ENCODE measurements at places on chromosomes 2 and 18.
A peak's percentile ranks its signal among the peaks of the same experiment; 100 is the strongest.

GRCh38 chr2:100140582-100140981, 1.8 kb downstream of the AFF3 start:
- DNase-seq: no peak

DNA sequence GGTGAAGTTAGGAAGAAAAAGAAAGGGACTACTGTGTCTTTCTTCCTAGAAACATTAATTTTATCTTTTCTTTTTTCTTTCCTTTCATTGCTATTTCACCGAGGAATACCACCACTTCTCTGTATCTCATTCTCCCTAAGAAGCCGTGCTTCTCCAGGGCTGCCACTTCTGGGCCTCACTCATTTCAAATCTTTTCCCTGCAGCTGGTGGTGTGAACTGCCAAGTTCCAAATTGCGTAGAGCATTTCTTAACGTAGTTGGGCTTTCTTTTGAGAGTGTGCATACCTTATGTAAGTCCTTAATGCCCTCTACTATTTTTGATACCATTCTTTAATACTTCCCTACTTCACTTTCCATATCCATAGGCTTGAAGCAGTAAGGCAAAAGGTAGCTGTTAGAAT, 66.7 kb upstream of the CYP1B1 start:
- no peak for DNase-seq

DNA sequence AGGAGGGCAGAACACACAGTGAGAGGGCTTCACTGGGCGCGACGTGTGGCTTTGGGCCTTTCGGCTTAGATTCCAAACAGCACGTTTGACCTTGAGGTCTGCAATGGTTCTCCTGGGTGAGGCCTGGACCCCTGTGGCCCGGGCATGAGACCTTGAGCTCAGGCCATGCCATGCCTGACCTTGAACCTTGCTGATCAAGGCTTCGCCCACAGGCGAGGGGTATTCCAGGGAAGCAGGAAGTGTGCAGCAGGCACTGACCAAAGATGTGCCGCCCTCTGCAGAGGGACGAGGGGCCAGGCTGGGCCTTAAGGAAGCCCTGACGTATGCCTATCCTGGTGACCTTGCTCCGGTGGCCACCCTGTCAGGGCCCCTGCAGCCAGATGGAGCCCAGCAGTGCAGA, 178.3 kb upstream of the HDAC4 start:
- no peak for DNase-seq

GRCh38 chr2:43832457-43832856, 6.2 kb downstream of the ABCG5 start:
- DNase-seq: peak; percentile 17

- no peak for DNase-seq
These were observed 68.3 kb downstream of the CD28 start for GRCh38 chr2:203774760-203775159.

DNA sequence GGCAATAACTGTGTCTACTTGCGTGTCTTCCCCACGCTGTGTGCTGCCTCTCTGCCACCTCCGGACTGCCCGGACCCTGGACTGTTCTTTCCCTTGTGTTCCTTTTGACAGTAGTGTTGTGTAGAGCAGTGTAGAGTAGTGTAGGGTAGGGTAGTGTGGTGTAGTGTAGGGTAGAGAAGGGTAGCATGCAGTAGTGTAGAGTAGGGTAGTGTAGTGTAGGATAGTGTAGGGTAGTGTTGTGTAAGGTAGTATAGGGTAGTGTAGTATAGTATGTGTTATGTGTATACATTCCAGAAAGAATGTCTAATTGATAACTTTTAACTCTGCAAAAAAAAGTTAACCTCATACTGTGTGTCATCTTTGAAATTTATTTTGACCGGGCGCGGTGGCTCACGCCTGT, 49.7 kb upstream of the ZNF236 start:
- no peak for DNase-seq

- DNase-seq: no peak
These were observed 38.4 kb downstream of the CYP26B1 start for GRCh38 chr2:72109291-72109690.

- no peak for DNase-seq
These were observed 334.6 kb upstream of the MGAT5 start for GRCh38 chr2:133919285-133919684.

DNA sequence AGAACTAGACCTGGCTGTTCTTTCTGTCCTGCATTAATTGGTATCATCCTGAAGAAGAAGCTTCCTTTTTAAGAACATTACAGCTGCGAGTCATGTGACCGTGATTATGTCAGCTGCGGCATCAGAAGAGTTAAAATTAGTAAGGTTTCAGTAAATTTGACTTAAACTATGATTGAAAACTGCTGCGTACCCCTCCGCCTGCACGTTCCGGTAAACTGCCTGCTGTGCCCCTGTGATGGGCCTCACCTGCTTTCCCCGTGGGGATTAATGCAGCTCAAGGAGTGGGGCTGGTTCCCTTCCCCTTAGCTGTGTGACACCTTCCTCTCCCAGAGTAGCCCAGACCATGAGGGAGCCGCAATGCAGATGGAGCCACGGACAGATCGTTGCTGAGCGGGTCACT, 36.1 kb upstream of the MYO3B start:
- no peak for DNase-seq

GRCh38 chr18:56576826-56577573, 61.4 kb downstream of the TXNL1 start:
- DNase-seq: peak; percentile 61

DNA sequence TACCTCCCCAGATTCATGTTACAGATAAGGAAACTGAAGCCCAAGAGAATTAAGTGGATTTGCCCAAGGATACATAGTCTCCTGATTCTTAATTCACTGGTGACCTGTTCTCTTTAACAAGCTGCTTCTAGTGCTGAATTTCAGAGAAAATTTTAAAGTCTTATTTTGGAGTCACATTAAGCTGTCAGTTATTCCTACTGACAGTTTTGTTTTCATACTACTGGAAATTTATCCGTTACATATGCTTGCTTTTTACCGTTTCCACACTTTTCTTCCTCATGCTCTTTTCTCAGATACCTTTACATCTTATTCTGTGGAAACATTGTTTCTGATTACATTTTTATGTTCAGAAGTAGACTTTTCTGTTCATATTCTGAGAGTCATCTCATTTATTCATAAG, 1.3 kb downstream of the MOB4 start:
- DNase-seq: no peak

DNA sequence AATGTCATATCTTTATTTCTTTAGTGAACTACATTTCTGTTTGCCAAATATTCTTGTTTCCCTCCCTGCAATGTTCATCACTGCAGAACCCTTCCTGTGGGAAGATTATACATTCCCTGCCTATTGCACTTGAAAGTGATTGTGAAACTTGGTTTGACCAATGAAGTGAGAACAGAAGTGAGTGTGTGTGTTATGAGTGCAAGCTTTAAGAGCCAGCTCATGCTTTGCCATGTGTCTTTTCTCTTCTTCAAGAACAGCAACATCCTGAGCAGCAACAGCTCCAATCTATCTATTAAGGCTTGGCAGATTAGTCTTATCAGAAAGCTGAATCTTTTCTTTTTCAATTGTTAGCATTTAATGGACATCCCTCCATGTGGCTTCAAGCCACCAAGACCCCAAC, 42.0 kb upstream of the UBE2E3 start:
- DNase-seq: no peak

- peak; percentile 78 for DNase-seq
These were observed 1.7 kb downstream of the ROCK2 start for GRCh38 chr2:11342551-11343367.

DNA sequence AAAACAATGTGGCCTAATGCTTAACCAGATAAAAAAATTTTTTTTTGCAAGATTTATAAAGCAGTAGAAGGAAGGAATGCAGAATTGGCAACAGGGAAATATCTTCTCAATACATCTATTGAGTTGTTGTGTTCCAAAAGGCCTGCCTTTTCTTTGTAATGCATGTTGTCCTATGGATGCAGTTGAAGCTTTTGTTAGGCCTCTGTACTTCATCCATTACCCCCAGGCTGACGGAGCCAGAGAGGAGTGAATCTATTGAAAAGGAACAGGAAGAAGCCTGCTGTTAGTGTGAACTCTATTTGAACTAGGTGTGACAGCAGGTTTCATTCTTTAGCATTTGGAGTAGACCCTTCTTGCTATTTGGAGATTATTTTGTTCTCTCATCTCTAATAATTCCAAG, 56.5 kb downstream of the MTX2 start:
- peak; percentile 2 for DNase-seq

- no peak for DNase-seq
These were observed 677 bp upstream of the TMEM178A start for GRCh38 chr2:39664888-39665591.

All from umbilical cord (tissue), 2 donors.